ENCODE measurements at places on chromosomes 12 and 14. TPM values are rescaled to one million over a fixed set of nuclear protein-coding genes. Genes with fewer than 3 reads are reported as not detected.

DNA sequence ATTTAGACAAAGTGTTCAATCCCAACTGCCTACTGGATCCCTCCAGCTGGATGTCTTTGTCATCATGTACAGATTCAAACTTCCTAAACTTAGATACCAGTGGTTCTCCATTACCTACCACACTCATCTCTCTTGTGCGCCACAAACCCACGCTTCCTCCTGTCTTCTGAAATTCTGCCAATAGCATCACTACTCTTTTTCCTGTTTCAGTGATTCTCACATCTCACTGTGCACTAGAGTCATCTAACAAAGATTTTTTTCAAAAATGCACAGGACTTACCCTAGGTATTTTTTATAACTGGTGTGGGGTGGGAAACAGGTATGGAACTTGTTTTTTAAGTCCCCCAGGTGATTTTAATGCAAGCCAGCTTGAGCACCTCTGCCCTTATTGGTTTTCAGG, 5.9 kb downstream of the PSMB5 start:
- no peak for DNase-seq

DNA sequence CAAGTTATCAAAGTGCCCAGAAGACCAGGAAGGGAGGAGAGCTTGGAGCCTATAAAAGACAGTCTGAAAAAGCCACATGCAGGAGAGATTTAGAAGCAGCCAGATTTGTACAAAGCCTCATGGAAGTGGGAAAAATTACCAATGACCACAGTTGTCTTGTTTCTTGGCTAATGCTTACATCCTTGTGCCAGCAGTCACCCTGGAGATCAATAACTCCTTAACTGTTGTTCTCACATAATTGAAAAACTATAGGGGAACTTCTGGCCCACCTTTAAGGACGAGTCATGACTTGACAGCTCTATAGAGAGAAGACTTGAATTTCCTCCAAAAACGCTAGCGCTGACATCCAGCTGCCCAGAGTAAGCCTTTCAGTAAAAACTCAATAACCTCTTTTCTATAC, 313.1 kb downstream of the GALC start:
- DNase-seq: no peak

GRCh38 chr12:132023658-132024057, 73.9 kb downstream of the EP400 start:
- DNase-seq: peak; percentile 70

DNA sequence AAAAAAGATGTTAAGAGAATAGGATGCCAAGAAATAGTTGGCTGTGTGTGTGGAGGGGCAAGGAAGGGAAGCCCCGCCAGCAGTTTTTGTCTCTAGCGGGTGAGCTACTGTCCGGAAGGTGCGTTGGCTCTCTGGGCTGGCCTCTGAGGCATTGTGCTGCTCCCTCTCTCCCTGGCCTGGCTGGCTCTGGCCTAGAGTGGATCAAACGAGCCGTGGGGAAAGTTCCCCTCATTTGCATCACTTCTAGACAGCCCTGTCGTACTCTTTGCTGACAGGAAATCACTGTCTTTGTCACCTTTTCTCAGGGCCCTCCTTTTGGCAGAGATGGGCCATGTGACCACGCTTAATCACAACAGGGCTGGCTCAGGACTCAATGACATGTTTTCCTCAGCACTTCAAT, 236.1 kb upstream of the NPAS3 start:
- peak; percentile 63 for DNase-seq

- no peak for DNase-seq
Observed at GRCh38 chr12:106994579-106995220, 7.8 kb upstream of the MTERF2 start.

Gene SOAT2
- not detected for total RNA-seq

Gene MYH6
- total RNA-seq: 4,934 TPM

Gene RDH12
- not detected for total RNA-seq

Data from Right ventricle myocardium superior (tissue), 1 donor.